Hepatocyte (in vitro differentiated cells): ENCODE measurements at places on chromosomes 6 and 20. TPM values are rescaled to one million over a fixed set of nuclear protein-coding genes. Genes with fewer than 3 reads are reported as not detected.

C6orf141 gene
- 4.2 and 4.5 TPM in 2 replicates for polyA plus RNA-seq

DCBLD1 gene
- polyA plus RNA-seq = 12.8 and 18.9 TPM in 2 replicates

ZBTB12 gene
- 0.07 TPM in 1 of 2 replicates, not detected in the other for polyA plus RNA-seq

ULBP3 gene
- polyA plus RNA-seq = 2.6 and 4.3 TPM in 2 replicates

TINAG gene
- polyA plus RNA-seq = 0.26 and 0.76 TPM in 2 replicates

RSPO3 gene
- 11.2 and 15.9 TPM in 2 replicates for polyA plus RNA-seq

PROCR gene
- polyA plus RNA-seq = 9.0 and 14.1 TPM in 2 replicates

ZC2HC1B gene
- not detected in 2 replicates for polyA plus RNA-seq

WFDC10A gene
- not detected in 2 replicates for polyA plus RNA-seq

WFDC12 gene
- polyA plus RNA-seq = not detected in 2 replicates

C6orf118 gene
- not detected in 2 replicates for polyA plus RNA-seq

TSBP1 gene
- not detected in 2 replicates for polyA plus RNA-seq

COL19A1 gene
- polyA plus RNA-seq = 0.05 and 1.2 TPM in 2 replicates

RBBP9 gene
- polyA plus RNA-seq = 6.6 and 8.0 TPM in 2 replicates

COL9A3 gene
- 68.1 and 77.0 TPM in 2 replicates for polyA plus RNA-seq

GNAS-AS1 gene
- 0.97 and 0.98 TPM in 2 replicates for polyA plus RNA-seq

SAMD5 gene
- 1.9 and 3.6 TPM in 2 replicates for polyA plus RNA-seq

CAGE1 gene
- not detected in 2 replicates for polyA plus RNA-seq

ELOVL2 gene
- 13.6 and 13.9 TPM in 2 replicates for polyA plus RNA-seq

SMLR1 gene
- polyA plus RNA-seq = 13.7 and 31.0 TPM in 2 replicates

SLCO4A1 gene
- polyA plus RNA-seq = 87.3 and 99.0 TPM in 2 replicates

TNFRSF6B gene
- 4.2 and 5.1 TPM in 2 replicates for polyA plus RNA-seq

MCHR2 gene
- polyA plus RNA-seq = not detected in 2 replicates

FNDC1 gene
- 0.84 and 1.7 TPM in 2 replicates for polyA plus RNA-seq

TP53INP2 gene
- polyA plus RNA-seq = 8.4 and 10.6 TPM in 2 replicates

DPPA5 gene
- polyA plus RNA-seq = not detected in 2 replicates

TMEM74B gene
- polyA plus RNA-seq = 5.5 and 7.3 TPM in 2 replicates

FOXC1 gene
- polyA plus RNA-seq = 0.60 and 1.1 TPM in 2 replicates

WFDC2 gene
- polyA plus RNA-seq = 92.1 and 99.1 TPM in 2 replicates
